ENCODE measurements at places on chromosomes 1 and 21.
A peak's percentile ranks its signal among the peaks of the same experiment; 100 is the strongest.

DNA sequence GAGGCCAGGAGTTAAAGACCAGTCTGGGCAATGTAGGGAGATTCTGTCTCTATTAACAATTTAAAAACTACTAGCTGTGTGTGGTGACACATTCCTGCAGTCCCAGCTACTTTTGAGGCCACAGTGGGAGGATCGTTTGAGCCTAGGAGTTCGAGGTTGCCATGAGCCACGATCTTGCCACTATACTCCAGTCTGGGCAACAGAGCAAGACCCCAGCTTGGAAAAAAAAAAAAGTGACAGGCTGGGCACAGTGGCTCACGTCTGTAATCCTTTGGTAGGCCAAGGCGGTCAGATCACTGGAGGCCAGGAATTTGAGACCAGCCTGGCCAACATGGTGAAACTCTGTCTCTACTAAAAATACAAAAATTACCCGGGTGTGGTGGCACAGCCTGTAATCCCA, 26.8 kb downstream of the HP1BP3 start:
- DNase-seq: no peak

DNA sequence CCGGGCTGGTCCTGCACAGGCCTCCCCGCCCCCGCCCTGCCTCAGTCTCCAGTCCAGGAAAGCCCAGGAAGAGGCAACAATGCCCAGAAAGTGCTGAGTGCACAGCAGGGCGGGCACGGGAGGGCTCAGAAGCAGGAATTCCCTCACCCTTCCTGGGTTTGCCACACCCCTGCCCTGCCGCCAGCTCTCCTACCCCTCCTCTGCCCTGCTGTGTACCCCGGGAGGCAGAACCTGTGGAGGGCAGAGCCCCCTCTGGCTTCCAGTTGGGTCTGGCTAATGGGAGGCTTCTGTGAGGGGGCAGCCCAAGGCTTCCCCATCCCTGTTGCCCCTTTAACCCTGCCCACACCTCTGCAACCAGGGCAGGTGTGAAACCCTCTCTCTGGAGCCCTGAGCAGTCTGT, 47.5 kb upstream of the CSF3R start:
- no peak for DNase-seq

DNA sequence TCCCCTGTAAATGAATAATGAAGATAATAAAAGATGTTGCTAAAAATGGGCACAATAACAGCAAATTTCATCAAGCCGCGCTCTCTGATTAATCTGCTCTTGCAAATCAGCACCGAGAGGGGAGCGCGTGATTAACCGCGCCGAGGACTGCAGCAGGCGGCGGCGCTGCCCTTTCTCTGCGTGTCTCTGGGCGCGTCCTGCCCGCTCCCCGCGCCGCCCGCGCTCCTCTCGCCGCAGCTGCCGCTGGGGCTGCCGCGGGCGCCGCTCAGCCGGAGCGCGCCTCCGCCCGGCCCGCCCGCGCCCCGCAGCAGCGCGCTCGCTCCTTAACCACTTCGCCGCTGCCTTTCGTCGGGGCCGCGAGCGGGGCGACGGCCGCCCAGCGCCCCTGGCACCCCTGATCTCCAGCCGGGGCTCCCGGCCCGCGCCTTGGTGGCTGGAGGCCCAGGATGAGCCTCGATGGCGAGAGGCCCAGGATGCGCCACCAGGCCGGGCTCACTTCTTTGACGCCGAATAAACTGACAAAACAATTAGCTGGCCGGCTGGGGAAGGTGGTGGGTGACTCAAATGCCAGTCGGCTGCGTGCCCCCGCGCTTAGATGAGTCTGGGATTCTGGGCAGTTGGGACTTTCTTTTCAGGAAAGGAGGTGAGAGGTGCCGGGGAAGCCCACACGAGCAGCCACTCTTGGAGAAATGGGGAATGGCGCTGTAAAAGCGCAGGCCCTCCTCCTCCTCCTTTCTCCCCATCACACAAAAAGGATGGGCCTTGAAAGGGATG, 221.4 kb upstream of the PKN2 start:
- peak; percentile 56 for DNase-seq

- no peak for DNase-seq
These were observed 637.9 kb upstream of the RGS18 start for GRCh38 chr1:191520345-191520744.

GRCh38 chr1:106680776-106681344, 375.6 kb upstream of the PRMT6 start:
- no peak for DNase-seq

GRCh38 chr1:15941899-15942660, 33.8 kb downstream of the ZBTB17 start:
- no peak for DNase-seq
